ENCODE measurements at places on chromosomes 6 and 20.

GRCh38 chr20:35578469-35578868 is 36.6 kb downstream of the ERGIC3 start:
- no peak for DNase-seq

DNA sequence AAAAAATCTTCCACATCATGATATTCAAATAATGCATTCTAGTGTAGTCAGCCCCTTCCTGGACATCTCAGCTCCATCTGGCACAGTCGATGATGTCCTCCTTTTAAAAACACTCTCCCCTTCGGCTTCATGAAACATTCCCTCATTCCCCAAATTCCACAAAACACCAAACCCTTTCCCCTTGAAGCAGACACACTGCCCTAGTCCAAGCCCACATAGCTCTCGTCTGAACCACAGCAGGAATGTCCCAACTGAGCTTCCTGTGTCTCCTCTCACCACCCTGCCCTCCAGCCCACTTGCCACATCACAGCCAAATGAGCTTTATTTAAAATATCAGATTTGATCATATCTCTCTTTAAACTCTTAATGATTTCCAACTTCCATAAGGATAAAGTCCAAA is 106.4 kb upstream of the CARMIL1 start:
- no peak for DNase-seq

DNA sequence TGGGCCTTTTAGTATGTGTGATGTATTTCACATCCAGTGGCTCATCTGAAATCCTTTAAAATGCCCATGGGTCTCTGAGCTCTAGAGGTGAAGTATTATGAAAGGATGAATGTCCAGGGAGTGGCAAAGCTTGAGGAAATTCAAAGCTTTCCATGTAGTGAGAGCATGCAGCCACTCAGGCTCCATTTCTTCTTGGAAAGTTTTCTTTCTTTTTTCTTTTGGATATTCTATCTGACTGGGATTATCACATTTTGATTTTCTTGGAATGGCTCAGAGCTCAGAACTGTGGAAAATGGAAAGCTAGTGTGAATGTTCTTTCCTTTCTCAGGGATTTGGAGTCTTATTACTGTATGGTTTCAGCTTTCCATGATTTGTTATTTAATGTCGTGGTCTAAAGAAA is 397.4 kb downstream of the CD109 start:
- no peak for DNase-seq

GRCh38 chr6:158795516-158795915 is 23.7 kb downstream of the EZR start:
- no peak for DNase-seq

DNA sequence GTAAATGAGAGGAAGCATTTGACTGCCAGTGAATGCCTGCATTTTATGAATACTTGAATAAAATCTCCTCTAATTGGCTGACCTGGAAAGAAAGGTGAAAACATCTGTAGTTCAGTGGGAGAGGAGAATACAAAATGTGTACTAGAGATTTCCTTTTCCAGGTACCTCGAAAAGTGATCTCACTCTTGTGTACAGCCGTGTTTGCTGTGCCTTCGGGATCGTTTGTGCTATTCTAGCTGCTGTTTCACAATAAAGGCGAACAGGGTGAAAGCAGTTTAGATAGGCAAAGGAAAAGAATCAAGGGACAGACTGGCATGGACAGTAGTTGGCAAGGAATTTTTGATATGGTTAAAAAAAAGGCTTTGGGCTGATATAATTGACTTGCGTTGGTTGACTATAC is 112.3 kb downstream of the ARID1B start:
- no peak for DNase-seq

DNA sequence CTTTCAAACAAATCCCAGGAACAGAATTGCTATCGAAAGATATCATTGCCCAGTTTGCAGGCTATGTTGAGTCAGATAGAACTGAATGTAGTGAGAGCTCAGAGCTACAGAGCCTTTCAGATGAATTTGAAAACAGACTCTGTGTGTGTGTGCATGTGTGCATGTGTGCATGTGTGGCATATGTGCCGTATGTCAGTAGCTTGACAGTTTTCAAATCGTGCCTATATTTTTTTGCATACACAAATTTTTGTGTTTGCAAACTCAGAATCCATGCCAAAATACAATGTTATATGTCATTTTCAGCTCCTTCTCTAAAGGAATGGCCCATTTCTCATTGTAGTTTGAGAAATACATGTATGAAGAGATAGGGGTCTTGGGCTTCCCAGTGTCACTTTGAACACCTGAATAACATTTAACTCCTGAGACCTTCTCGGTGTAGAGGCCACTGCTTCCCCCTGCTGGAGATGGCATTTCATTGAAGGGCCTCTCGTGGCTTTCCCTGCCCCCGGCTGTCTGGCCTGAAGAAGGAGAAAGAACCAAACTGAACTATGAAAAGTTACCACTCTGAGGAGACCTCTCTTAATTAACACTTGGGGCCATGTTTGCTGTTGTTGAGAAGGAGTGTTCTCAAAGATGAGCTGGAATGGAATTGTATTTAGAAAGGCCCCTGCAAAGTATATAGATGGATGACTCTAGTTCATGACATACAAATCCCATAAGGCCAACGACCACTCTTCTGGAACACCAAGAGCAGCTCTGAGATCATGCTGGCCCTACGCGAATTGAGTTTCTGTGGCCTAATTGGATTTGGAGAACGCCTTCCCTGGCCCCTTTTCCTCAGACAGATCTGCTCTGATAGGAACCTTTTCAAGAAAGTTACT is 58.7 kb downstream of the VAPB start:
- DNase-seq: no peak

- no peak for DNase-seq
Measured at GRCh38 chr6:154232013-154232910, 124.3 kb downstream of the IPCEF1 start.

DNA sequence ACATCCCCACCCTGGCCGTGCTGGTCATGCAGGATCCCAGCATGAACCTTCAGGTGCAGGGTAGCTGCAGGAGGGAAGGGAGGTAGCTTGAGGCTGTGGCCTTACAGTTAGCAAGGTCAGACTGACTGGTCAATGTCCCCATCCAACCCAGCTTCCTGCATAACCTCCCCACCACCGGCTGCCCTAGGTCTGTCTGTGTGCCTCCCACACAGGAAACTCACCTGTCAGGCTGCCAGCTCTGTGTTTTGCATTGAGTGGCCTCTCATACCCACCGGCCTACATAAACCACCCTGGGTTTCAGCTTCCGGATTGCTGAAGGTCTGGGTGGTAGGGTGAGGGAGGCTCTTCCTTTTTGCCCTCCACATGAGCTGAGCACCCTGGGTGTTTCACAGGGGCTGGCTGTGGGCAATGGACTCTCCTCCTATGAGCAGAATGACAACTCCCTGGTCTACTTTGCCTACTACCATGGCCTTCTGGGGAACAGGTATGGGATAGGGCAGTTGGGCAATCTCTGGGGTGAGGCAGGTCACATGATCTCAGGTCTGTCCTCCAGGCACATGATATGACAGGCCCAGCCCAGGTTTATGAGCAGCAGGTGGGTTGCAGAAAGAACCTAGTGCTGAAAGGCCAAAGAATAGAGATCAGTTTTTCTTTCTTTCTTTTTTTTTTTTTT is 1.8 kb downstream of the CTSA start:
- no peak for DNase-seq

DNA sequence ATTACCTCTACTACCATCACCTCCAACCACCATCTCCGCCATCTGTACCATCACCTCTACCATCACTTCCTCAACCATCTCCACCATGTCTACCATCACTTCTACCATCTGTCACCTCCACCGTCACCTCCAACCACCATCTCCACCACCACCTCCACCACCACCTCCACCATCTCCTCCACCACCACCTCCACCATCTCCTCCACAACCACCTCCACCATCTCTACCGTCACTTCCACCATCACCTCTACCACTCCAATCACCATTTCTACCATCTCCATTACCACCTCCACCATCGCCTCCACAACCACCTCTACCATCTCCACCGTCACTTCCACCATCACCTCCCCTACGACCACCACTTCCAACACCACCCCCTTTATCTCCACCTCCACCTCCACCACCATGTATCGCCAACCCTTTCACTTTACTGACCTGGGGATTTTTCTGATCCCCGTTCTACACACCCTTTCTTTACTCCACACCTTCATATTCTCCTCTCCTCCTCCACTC is 2.3 kb downstream of the IPCEF1 start:
- DNase-seq: no peak

DNA sequence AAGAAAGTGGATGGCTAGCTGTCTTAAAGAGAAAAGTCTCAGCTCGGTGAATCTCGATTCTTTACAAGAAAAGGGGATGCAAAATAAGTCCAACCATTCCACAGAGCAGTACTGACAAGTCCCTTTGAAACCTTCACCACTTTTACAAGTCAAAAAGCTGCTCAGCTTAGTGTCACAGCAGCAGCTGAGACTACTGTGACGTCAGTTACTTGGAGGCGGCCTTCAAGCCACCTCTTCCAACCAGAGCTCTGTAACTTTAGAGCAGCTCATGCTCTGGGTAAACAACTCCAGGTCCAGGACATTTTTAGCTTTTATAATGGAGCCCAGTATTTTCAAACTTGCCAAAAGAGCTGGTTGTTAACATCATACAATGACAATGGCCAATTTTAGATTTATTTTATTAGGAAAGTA is at the start of gene KIAA0408:
Gene KIAA0408, minus strand, starts transcription at position 159 of the 411 bp plus-strand sequence. CDS start 5,408 bp downstream, outside the sequence.
- DNase-seq: no peak

GRCh38 chr20:14049111-14049510 is 53.8 kb downstream of the MACROD2 start:
- no peak for DNase-seq

- DNase-seq: no peak
Measured at GRCh38 chr6:31737991-31738979, 1.5 kb upstream of the MSH5 start.

GRCh38 chr6:73372516-73372915 is 2.8 kb upstream of the OOEP start:
- DNase-seq: no peak

- DNase-seq: no peak
Measured at GRCh38 chr6:102525336-102525735, 1131.8 kb downstream of the GRIK2 start.

DNA sequence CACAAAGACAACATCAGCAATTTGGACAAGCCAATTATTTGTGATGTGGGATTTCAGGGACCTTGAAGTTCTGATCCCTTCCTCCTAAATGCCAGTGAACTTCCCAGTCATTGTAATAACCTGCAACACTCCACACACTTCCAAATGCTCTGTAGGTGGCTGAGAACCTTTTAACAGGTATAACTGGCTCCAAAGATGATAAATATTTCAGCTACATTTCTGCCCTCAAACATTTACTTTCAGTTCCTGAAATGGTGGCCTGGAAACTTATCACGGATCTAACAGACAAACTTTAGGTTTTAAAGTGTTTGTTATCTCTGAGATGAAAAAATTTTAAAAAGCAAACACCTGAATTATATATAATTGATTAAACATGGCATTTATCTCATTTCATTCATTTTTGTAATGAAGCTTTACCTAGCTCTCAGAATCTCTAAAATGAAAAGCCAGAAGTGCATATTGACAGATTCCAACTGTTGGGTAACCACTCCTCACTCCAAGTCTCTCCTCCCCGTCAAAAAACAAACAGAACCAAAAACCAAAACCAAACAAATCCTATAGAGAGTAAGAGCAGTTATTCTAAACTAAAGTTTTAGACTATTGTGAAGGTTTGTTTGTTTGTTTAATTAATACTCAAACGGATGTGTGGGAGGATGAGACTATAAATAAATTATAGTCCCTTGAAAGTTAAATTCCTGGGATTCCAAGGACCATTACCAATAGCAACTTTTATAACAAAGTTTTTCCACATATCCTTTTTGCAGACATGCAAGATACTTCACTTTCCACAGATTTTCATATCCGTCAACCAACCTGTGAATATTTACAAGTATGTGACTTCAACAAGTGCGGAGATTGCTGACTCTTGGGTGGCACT is 12.4 kb upstream of the KIAA0408 start:
- DNase-seq: no peak

GRCh38 chr6:133499662-133500061 is 258.5 kb downstream of the EYA4 start:
- DNase-seq: no peak

DNA sequence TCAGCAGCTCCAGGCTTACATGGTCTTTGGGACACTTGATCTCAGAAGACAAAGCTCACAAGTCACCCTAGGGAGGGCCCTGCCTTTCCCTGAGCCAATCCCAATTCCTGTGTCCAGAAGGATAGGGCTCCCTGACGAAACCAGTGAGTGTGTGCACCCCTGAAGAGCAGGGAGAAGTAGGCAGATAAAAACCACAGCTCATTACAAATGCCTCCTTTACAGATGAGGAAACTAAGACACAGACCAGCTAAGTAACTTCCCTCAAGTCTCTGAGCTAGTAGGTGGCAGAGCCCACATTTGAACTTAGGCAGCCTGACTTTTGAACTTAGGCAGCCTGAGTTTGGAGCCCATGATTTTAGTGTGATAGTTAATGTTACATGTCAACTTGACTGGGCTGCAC is 6.7 kb upstream of the ZFAND3 start:
- no peak for DNase-seq

GRCh38 chr20:58598211-58599015 is 52.7 kb upstream of the STX16 start:
- no peak for DNase-seq

DNA sequence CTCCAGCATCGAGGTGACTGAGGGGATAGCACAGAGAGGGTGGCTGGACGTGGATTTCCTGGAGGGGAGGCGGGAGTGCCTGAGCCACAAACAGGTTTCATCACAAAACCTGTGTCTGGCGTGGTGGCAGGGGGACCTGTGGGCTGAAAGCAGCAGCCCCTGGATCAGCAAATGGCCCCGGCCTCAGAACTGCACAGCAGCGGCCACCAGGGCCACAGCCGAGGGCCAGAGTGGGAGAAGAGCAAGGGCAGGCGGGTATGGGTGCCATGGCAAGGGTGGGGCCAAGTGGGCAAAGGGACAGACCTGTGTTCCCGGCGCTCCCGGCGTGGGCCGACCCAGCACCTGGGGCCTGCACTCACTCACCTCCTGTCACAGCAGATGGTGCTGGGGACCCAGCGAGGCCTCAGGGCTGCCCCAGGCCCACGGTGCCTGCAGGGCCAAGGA is 19.0 kb downstream of the NTSR1 start:
- DNase-seq: no peak

DNA sequence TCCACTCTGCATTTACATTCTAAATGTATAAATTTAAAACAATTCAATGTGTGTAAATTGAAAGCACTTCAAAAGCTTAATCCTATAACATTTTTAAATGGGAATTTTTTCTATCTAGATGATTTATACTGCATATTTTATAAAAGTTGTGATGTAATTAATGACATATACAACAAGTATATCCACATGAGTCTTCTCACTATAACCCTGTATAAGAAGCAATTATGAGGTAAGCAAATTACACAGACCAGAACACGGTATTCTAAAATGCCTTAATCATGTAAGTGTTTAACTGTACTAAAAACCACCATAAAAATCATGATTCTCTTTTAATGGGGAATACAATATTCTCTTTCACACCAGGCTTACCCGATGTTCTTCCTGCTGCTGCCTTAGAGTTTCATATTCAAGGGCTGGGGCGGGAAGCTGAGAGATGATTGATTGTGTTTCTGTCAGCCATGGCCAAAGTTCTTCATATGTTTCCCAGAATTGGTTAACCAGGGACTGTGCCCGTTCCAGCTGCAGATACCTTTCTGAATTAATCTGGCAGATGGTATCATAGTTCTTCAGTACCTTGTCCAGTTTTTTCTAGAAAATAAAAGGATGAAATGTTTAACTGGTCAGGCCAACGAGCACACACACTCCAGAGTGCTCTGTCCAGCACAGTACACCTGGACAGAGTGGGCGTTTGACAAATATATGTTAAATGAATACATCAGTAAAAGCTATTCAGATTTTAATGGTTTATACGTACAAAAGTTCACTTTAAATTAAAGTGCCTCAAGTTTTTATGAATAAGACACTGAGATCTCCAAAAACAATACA is 127.4 kb downstream of the DST start:
- no peak for DNase-seq

Measured in esophagus squamous epithelium (tissue), 5 donors.